Effector memory CD8-positive, alpha-beta T cell (primary cell): ENCODE measurements at places on chromosomes 1 and 21.

- DNase-seq, result peak; percentile 6
Measured at GRCh38 chr1:24641646-24642151, 1.4 kb upstream of the SRRM1 start.

DNA sequence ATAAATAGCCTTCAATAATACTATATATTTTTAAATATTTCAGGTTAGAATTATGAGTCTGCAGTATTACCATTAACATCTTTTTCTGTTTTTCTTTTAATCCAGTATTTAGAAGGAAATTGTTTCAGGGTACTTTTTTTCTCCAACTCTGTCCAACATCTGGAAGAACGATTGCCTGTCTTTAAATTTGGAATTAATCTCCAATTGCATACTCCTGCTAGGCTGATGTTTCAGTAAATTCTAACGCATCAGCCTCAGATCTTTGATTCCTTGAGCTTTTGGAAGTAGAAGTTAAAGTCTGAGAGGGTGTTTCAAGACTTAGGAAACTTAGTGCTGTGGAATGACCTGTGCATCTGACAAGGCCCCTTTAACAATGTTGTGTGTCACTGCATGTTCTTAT lies 20.3 kb downstream of the NFIA start:
- no peak for DNase-seq

DNA sequence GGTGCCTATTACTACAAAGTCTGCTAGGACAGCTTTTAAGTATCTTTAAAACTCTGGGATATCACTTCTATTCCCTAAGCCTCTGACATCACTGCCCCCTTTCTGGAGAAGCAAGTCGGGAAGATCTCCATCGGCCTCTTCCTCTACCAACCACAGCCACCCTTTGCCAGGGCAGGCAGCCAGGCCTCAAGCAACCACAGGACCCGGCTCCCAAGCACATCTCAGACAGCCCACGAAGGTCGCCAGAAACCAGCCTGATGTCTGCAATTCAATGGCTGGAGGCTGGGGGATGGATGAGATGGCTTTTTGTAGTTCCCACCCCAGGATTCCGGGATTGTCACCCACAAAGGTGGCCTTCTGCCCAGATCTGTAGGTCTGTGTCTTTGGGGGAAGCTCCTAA lies 70.7 kb downstream of the LGR6 start:
- DNase-seq, result no peak

- no peak for DNase-seq
Measured at GRCh38 chr21:42310411-42311001, 4.7 kb downstream of the TFF3 start.

- DNase-seq, result no peak
Measured at GRCh38 chr1:2636733-2637132, 3.9 kb upstream of the MMEL1 start.

GRCh38 chr1:206761159-206761768 lies 9.3 kb upstream of the IL19 start:
- no peak for DNase-seq

GRCh38 chr21:27802816-27803475 lies 836.1 kb upstream of the ADAMTS5 start:
- no peak for DNase-seq

- no peak for DNase-seq
Measured at GRCh38 chr21:35136586-35137219, 87.6 kb upstream of the RUNX1 start.
